NCI-H2081 treated with DMSO at 0.1 percent for 48 hours (cell line): ENCODE measurements at places on chromosomes 16 and 17.

DNA sequence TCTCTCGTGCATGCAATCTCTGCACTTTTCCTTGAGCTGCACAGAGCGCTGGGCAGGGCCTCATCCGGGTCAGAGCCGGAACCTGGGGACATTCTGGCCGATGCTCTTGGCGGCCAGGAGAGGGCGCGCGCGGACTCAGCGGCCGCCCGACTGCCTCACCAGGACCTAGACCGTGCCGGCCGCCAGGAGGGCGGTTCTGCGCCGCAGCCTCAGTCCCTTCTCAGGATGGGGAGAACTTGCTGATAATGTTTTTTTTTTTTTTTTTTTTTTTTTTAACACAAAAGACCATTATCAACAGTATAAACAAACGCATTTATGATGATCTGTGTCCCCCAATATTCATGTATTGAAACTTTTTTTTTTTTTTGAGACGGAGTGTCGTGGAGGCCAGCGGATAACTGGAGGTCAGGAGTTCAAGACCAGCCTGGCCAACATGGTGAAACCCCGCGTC, 8.1 kb upstream of the FLYWCH2 start:
- peak; percentile 36 for DNase-seq

GRCh38 chr17:45759761-45760160, 24.4 kb upstream of the CRHR1 start:
- no peak for DNase-seq

DNA sequence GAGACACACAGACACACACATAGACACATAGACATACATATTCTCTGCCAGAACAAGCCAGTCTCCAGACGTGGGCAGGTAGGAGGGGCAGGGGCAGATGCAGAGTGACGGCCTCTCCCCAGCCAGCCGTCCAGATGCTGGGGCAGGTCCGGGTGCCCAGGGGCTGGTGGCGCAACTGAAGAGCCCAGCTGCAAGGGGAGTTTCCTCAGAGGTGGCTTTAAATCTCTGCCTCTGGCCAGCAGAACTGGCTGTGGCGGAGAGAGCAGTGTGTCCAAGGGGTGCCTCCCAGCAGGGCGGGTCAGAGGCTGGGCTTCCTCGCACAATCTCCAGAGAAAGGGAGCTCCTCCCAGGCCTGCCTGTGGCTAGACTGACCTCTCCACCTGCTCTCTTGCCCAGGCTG, 9.4 kb upstream of the GCGR start:
- no peak for DNase-seq

DNA sequence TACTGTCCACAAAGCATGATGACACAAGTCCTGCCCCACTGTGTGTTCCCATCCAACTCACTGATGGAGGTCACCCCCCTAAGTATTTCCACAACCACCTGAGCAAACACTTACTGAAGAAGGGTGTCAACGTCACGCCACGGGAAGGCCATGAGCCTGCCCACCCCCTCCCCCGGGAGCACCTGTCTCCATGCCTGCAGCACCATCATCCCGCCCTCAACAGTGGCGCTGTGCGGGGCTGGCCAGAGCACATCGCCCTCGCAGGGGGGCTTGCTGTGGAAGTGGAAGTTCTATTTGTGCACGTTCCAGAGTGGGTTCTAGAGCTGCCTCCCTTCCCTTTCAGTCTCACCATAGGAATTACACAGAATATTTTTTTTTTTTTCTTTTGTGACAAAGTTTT, 4.3 kb upstream of the MBTPS1 start:
- DNase-seq: no peak

- no peak for DNase-seq
Measured at GRCh38 chr16:70574595-70575271, 51.1 kb downstream of the SF3B3 start.

DNA sequence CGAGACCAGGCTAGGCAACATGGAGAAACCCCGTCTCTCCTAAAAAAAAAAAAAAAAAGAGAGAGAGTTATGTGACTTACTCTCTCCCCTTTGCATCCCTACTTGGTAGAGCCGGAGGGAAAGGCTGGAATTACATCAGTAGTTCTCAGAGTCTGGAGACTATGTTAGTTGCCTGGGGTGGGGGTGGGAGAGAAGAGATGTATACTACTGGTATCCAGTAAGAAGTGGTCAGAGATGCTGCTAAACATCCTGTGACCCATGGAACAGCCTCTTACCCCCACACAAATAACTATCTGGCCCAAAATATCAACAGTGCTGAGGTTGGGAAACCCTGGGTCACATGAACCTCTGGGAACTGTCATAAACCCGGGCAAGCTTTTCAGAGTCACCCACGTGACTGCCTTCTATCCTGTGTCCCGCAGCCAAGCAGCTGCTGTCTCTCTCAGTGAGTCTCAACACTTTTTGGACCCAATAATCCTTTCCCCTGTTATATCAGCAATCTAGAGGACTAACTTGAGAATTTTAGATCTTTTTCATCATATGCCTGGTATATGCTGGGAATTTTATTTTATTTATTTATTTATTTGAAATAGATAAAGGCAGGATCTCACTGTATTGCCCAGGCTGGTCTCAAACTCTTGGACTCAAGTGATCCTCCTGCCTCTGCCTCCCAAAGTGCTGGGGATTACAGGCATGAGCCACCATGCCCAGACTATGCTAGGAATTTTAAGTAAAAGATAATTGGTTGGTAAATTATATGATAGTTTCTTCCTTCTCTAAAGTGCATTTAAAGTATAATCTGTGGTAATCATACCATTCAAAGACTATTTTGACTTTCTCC, 8.7 kb downstream of the EIF1 start:
- no peak for DNase-seq

DNA sequence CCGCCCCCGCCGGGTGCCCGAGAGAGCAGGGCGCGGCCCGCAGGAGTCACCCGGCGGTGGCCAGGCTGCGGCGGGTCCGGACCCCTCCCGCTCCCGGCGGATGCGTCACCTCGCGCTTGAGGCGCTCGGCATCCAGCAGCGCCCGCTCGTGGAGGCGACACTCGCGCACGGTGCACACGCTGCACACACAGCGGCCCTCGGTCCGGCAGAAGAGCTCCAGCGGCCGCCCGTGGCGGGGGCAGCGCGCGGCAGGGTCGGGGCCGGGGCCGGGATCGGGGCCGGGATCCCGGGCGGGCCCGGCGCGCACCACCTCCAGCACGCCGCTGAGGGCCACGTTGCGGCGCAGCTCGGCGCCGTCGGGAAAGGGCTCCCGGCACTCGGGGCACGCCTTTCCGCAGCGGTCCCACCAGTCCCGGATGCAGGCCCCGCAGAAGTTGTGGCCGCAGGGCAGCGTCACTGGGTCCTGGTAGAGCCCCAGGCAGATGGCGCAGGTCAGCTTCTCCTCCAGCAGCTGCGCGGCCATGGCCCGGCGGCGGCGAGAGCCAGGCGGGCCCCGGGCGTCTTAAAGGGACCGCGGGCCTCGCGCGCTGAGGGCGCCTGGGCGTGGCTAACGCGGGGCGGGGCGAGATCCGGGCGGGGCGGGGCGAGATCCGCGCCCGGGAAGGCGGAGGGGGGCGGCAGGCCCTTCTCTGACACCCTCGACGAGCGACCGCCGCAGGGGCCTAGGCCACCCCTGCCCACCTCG, at the start of gene TRIM65:
Gene TRIM65 (minus strand): TSS at position 537 of the 745 bp plus-strand sequence. CDS start 14 bp downstream, at position 523.
- DNase-seq: no peak

DNA sequence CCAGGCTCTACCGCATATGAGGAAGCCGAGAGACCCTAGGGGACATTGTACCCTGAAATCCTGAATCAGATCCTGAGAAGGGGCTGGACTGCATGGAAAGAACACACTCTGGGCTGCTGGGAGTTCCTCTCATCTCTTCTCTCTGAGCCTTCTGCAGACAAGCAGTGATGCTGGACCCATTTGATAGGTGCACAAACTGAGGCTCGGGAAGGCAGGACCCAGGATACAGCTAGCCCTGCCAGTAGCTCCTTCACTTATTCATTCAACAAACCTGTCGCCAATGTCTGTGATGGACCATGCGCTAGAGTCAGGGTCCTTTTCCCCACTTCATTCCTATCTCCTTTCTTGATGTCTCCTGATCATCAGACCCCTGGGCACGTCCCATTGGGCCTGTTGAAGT, 1.9 kb downstream of the SBK1 start:
- DNase-seq: no peak

DNA sequence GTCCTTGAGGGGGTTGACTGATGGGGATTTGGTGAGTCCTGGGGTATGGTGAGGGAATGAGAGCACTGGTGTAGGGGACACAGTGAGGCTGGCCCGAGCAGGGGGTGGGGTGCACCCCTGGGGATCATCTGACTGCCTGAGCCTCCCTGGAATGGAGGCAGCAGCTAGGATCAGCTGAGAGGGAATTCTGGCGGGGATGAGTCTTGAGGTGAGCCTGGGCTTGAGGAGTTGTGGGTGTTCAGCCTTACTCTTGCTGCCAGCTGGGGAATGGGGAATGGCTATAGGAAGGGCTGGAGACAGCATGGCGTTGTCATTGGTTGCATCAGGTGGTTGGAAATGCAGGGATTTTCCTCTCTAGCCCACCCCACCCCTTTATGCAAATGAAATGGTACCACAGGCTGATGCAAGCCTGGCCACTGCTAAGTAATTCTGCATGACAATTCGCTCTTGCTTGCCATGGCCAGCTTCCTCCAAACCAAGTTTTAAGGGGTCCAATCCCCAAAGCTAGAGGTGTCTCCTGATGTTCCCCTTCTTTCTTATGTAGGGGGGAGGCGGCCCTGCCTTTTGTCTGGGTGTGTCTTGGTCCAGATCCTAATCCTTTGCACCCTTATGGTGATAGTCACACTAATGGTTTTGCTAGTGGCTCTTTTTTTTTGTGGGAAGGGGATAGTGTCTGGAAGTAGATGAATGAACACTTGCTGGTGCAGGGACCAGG, 7.5 kb downstream of the NFE2L1 start:
- DNase-seq: no peak

DNA sequence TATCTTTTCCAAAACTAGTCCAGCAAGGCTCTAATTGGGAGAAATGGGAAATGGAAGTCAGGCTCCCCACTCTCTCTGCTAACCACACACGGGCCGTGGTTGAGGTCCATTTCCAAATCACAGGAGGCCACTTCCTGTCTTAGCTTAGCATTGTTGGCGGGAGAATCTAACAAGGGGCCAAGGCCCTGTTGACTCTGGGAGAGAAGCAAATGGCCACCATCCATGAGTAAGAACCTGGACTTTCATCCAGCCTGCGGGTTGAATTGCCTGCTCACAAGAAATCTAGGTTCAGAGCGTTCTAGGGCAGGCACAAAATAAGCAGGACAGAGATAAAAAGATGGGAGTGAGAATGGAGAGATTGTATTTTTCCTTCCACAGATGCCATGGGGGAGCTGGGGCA, 5.7 kb downstream of the FAM20A start:
- DNase-seq: no peak

DNA sequence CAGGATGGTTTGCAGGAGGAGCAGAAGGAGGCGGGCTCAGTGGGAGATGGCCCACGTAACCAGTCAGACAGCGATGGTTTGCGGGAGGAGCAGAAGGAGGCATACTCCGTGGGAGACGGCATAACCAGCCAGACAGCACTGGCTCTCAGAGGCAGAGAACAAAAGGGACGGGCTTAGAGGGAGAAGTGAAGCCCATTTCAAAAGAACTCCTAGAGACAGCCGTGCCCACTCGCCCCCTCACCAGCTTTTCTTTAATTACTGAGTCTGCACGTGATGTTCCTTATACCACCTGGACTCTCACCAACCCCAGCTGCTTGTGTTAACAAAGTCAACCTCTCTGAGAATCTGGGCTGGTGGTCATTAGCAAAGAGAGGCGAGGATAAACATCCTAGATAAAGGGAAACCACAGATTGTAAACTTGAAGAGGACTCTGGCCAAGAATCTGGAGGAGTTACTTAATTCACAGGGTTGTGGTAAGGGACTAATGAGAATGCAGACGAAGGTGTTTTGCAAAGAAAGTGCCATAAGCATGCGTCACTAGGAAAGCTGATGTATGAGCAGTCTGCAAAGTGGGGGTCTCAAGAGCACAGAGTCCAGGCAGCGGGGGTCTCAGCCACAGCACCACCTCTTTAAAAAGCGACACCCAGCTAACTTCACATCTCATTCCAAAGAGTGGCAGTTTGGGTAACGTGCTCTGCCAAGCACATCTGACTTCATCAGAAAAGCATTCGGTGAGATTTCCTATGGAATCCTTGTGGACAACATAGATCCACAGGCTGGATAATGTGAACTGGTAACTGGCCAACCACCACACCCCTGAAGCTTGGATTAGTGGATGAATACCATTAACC, 51.7 kb downstream of the NXN start:
- no peak for DNase-seq

GRCh38 chr17:57429966-57430365, 173.6 kb downstream of the MSI2 start:
- DNase-seq: no peak

GRCh38 chr17:7056386-7056785, 12.5 kb upstream of the SLC16A11 start:
- DNase-seq: no peak

GRCh38 chr17:61986898-61987297, 59.1 kb upstream of the INTS2 start:
- no peak for DNase-seq

GRCh38 chr17:58305626-58306025, 23.0 kb downstream of the TSPOAP1 start:
- no peak for DNase-seq

- no peak for DNase-seq
Measured at GRCh38 chr17:50460831-50461526, 7.7 kb downstream of the CHAD start.

- no peak for DNase-seq
Measured at GRCh38 chr16:87490096-87490798, 2.6 kb downstream of the ZCCHC14 start.

DNA sequence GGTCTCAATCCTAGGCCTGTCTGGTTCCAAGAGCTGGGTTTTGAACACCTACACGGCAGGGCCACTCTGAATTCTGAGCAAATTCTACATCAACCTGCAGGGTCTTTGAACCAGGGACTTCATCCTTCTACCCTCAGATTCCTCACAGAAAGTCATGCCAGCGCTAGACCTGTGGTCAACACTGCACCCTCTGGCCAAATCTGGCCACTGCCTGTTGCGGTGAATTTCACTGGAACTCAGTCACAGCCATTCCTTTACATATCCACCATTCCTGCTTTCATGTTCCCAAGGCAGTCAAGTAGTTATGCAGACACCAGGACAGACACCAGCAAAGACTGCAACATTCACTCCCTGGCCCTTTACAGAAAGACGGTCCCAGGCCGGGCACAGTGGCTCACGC, 144.6 kb downstream of the C16orf95 start:
- DNase-seq: no peak

DNA sequence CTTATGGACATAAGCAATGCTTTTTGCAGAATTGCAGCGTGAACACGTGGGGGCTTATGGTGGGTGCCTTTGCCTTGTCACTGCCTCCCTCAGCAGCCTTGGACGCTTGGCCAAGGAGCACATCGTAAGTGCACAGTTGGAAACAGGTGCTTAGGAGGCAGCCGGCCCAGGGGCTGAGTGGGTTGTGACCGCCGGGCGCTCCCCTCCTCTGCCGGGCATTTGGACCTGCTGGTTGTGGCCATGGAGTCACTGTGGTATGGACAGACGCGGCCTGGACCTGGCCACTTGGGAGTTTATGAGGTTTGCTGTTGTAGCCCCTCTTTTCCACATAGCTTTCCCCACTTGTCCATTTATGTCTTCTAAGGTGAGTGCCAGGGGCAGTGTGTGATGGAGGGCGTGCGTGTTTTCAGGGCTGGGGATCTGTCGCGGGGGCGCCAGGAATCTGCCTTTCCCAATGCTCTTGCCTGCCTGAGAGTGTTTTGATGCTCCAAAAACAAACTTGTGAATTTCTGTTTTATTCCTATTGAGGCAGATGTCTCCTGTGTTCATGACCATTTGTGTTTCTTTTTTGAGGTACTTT, 49.2 kb downstream of the PDPK1 start:
- DNase-seq: no peak

- DNase-seq: no peak
Measured at GRCh38 chr16:81629896-81630634, 149.0 kb upstream of the PLCG2 start.
